Activated naive CD4-positive, alpha-beta T cell (primary cell): ENCODE measurements at places on chromosomes 4 and X.
A peak's percentile ranks its signal among the peaks of the same experiment; 100 is the strongest.

DNA sequence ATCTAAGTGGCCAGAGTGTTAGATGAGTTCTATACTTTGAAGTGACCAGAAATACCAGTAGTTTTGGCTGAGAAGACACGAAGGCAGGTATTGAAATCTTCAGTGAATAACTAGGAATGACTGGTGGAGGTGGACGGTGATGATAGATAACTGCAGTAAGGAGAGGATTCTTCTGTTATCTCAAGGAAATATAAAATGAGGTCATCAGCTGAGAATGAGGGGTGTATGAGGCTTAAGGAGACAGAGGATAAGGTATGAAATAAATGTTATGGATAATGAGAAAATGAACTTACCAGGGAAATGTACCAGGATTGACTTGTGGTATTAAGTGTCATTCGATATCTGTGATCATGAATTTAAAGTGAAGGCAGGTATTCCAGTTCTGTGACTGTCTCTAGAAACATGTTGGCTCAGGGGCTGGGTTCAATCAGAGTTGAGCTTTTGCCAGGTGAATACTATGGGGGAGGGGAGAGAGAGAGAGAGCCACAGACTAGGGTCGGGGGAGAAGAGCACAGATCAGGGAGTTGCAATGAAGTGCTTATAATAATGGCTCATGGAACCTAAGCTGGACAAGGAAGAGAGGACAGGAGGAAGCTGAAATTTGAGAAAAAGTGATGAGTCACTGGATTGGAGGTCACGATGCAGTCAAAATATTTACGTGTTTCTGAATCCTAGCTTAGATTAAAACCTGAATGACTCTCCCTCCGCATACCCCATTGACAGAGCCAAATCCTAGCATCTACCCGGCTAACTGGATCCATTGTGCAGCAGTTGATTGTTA, 37.5 kb upstream of the BRS3 start:
- DNase-seq, result no peak

DNA sequence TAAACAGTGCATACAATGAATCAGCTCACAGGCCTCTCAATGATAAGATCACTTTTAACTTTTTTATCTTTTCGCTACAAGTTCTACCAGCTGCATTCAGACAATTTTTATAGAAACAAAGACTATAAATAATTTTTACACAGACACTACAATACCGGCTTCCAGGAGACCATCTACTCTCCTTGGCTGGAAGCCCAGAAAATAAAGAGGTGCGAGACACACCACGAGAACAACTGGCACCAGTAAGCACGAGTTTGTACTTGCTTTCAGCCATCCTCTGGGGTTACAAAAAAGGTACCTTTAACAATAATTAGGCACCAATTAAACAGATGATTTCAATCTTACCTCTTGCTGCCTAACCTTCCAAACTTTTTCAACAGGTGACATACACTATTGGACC, 11.2 kb upstream of the PRDX4 start:
- no peak for DNase-seq

GRCh38 chr4:36854554-36854953, 390.0 kb upstream of the NWD2 start:
- DNase-seq, result no peak

- no peak for DNase-seq
Measured at GRCh38 chr4:36757580-36758311, 476.3 kb downstream of the DTHD1 start.

GRCh38 chr4:169089004-169089403, 78.9 kb upstream of the CBR4 start:
- DNase-seq, result no peak

DNA sequence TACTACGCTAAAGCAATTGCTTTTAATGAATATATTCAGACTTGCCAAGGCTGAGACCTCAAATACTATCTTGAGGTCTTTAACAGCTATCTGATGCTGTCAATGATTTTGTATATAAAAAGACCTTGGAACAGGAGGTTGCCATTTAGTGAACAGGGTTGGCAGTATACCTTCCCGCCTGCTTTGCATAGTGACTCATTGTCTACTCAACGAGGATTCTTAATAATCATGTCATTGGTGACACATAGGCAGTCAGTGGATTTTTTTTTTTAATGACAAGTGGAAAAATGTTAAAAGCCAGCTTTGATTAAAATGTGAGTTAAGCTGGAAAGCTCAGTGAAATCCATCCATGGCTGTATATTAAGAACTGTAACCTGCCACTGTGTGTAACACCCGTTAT, 164.0 kb downstream of the ASMT start:
- DNase-seq, result no peak

DNA sequence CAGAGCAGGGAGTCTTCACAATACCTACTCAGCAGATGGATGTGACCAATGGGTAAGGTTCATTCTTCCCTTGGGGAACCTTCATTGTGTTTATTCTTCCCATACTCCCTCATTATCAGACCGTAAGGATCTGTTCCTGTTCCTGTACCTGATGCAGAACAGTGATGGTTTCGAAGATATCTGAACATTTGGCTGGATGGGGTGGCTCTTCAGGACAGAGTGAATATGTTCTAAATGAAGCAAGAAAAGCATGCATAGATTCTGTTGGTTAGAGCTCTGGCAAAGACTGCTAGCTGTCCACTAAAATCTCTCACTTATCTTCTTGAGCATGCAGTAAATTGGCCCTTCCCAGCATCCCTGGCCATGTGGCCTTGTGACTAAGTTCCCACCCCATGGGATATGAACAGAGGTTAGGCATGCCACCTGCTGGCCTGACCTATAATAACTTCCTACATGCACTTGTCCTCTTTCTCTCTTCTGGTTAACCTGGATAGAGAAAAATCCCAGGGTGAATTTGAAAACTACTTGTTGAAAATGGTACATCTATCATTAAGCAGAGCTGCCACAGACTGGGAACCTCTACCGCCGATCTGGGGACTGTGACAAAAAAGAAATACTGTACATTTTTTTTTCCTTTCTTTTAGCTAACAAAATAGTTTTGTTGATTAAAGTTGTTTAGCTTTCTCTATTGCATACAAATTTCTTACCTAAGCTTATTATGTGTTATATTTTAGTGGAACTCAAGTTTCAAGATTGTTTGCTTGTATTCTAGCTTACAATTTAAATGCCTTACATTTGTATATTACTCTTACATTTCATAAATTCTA, 60.0 kb upstream of the BANK1 start:
- DNase-seq, result peak; percentile 1
